ENCODE measurements at places on chromosomes 3 and 15. TPM values are rescaled to one million over a fixed set of nuclear protein-coding genes. Genes with fewer than 3 reads are reported as not detected.

Gene MESP2
- total RNA-seq = not detected

Gene C2CD4A
- total RNA-seq = not detected

Gene ANAPC13
- 50.6 TPM for total RNA-seq

Gene UBE2E2
- 58.0 TPM for total RNA-seq

Gene STAB1
- not detected for total RNA-seq

Gene DLG1
- 95.6 TPM for total RNA-seq

Gene PROK2
- total RNA-seq = not detected

Gene GOLGA6D
- total RNA-seq = not detected

Gene ZDHHC23
- total RNA-seq = 51.9 TPM

Gene LSAMP
- total RNA-seq = 0.76 TPM

Gene CHMP2B
- total RNA-seq = 31.5 TPM

Gene ADGRG7
- not detected for total RNA-seq

DNA sequence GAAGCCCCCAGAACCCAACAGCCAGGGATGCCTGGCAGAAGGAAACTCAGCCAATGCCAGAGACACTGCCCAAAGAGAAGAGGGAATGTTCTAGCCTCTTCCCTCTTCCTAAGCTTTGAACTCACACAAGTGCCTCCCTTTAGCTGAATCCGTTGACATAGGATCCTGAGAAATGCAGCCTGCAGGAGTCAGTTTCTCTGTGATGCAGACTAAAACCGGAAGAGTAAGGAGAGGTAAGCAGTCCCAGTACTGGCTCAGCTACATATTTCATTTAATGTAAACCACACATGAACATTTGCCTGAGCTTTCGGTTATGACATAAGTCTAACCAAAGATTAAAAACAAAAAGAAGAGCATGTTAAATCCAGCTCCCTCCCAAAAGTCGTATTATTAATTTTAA is 768.7 kb downstream of the TBL1XR1 start:
- no peak for DNase-seq

DNA sequence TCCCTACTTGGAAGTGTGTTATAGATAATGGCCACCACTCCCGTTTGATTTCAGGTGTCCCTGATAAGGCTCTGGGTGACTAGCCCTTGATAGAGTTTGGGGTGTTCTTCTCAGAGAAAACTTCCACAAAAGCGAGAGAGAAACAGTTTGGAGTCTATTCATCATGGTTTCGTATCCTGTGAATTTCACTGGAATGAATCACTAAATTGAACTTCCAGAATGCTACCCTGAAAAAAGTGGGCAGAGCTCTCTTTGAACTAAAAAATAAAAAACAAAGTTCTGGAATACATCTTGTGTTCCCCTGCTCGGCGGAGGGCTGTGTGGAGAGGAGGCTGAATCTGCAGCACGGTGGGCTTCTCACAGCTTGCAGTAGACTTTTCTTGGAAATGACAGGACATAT is 52.8 kb upstream of the FAM98B start:
- DNase-seq = no peak

- DNase-seq = no peak
Observed at GRCh38 chr3:131960324-131960723, 74.5 kb downstream of the CPNE4 start.

- no peak for DNase-seq
Observed at GRCh38 chr15:34233614-34234013, 8.8 kb downstream of the EMC4 start.

DNA sequence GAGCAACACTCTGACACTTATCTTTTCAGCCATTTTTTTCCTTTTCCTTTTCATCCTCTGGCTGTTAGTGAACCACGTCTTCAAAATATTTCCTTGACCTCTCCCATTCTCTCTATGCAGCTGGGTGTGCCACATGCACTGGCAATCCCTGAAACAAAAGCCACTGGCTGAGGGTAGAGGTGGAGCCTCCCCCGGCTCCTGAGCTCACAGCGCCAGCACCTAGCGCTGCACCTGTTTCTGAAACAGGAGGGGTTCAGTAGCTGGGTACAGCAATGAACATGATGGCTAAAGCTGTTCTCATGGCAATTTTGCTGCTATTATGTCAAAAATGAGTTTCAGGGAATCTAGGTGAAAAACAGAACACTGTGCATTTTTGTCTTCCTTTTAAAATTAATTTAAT is 314.7 kb upstream of the ATP10A start:
- no peak for DNase-seq

DNA sequence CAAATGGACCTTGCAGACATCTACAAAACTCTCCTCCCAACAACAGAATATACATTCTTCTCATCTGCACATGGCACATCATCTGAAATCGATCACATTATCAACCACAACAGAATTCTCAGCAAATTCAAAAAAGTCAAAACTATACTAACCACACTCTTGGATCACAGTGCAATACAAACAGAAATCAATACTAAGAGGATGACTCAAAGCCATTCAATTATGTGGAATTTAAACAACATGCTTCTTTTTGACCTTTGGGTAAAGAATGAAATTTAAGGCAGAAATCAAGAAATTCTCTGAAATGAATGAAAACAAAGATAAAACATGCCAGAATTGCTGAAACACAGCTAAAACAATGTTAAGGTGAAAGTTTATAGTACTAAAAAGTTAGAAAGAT is 358.1 kb downstream of the NSUN3 start:
- DNase-seq = no peak

DNA sequence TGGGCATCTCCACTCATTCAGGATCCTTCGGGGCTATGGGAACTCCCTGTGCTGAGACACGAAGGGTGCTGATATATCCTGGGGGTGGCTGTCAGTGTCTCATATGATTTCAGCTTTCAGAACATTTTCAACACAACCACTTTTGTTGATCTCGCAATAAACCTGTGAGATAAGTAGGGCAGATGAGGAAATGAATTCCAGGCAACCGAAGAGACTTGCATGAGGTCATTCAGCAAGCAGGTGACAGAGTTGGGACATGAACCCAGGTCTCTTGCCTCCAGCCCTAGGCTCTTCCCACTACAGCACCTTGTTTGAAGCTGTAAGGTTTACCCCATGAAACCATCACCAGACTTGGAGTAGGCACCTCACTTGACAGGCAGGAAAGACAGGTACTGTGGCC is 16.6 kb downstream of the DUOX1 start:
- DNase-seq = no peak

DNA sequence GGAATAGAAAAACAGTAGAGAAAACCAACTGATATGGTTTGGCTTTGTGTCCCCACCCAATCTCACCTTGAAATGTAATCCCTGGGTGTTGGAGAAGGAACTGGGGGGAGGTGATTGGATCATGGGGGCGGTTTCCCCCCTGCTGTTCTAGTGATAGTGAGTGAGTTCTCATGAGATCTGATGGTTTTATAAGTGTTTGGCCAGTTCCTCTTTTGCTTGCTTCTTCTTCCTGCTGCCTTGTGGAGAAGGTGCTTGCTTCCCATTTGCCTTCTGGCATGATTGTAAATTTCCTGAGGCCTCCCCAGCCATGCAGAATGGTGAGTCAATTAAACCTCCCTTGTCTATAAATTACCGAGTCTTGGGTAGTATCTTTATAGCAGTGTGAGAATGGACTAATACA is 48.4 kb downstream of the EOMES start:
- no peak for DNase-seq

DNA sequence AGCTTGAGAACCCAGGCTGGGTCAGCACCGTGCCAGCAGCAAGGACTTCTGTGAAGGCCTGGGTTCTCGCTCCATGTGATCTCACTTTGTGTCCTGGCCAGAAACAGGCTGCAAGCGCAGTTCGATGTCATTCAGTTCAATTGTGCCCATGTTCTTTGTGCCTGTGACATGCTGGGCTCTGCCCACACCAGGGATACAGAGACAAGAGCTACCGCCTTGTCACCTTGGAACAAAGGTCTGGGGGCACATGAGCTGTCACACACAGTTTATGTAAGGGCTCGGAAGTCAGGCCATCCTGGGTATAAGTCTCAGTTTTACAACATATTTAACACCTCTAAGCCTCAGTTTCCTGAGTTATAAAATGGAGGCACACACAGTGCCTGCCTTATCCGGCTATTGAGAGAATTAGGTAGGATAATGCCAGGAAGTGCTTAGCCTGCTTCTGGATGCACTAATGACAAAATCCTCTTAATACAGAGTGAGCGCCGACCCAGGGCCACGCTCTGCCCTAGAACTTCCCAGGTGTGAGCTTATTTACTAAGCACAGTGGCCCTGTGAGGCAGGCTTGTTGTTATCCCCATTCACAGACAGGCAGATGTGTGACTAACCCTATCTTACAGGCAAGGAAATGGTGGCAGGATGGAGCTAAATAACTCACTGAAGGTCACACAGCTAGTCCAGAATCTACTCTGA is 50.4 kb upstream of the LIMD1 start:
- DNase-seq = no peak

DNA sequence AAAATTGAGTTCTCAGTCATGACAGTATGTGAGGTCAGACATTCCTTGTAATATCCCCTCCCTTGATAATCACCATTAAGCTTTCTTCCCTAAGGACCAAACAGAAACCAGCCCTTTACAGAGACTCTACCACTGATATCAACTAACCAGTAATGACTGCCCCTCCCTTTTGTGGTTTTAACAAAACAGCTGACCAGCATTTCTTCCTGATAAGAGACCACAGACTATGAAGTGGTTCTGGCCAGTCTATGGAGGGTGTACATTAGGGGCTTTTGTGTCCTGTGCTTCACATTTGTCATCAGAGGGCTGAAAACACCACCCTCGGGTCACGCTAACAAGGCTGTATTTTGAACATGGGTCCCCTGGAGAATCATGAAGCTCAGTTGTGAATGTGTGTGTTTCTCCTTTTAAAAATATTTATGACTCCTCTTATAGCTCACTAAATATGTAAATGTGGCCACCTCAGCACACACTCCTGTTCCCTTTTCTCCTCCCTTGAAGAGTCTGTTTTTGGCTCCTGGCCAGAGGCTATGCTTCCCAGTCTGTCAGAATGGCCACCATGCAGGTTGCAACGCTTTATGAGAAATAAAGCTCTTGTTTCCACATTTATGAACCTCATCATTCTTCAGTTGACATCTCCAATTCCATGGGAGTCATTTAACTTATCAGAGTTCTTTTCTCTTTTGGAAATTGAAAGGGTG is 239.3 kb downstream of the CPNE4 start:
- no peak for DNase-seq

GRCh38 chr3:4928277-4928789 is 50.9 kb upstream of the BHLHE40 start:
- DNase-seq = no peak

- no peak for DNase-seq
Observed at GRCh38 chr3:19392150-19392549, 243.8 kb downstream of the KCNH8 start.

- no peak for DNase-seq
Observed at GRCh38 chr3:100516838-100517237, 24.4 kb downstream of the TMEM45A start.

DNA sequence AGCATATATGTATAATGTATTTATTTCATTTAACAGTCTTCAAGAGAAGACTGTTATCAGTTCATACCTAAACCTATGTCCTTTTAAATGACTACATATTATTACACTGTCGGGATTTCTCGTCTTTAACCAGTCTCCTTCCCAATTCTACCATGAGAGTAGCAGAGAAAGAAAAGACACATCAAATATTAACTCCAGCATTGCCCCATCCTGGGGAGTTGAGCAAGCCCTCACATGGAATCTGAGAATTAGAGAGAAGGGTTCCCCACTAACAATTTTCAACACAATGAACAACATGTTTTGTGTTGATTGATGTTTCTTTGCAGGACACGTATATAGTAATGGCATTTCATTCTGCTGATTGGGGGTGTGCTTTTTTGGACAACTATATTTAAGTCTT is 257.4 kb downstream of the ADAMTSL3 start:
- no peak for DNase-seq

GRCh38 chr15:90191344-90191687 is 9.8 kb upstream of the SEMA4B start:
- DNase-seq = no peak

- DNase-seq = no peak
Observed at GRCh38 chr3:197889204-197889930, 60.6 kb upstream of the RPL35A start.

- DNase-seq = no peak
Observed at GRCh38 chr3:15342246-15342645, 9.9 kb upstream of the SH3BP5 start.

DNA sequence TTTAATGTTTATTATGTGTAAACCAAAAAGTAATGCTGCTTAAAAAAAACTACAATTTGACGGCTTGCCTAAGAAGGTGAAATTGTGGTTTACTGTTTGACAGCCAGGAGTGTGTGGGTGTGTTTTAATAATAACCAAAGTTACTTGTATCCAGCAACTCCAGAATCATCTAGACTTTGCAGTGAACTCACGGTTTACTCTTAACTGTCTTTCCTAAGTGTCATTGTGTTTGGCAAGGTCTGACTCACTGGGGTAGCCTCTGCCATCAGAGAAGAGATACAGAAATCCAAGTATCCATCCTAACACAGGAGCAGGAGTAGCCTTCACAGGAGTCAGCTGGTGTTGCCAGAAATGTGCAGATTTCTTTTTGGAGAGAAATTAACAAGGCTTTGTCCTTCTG is 151.1 kb downstream of the CTNNB1 start:
- no peak for DNase-seq

DNA sequence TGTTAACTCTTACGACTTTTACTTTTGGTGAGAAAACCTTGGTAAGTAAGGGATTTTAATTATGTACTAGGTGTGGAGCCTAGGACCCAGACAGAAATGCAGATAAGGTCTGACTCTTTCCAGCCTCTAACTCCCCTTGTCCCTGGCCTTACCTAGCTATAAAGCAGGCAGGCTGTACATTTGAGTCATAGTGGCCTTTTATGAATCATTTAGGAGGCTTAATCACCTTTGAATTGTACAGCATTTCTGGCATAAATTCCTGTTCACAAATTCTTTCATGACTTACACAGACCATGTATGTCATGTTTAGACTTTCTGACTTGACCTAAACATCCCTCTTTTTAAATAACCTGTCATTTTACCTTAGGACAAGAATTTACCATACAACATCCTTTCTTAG is 47.4 kb downstream of the CHCHD4 start:
- no peak for DNase-seq

- no peak for DNase-seq
Observed at GRCh38 chr3:50811893-50812292, 137.2 kb downstream of the DOCK3 start.

DNA sequence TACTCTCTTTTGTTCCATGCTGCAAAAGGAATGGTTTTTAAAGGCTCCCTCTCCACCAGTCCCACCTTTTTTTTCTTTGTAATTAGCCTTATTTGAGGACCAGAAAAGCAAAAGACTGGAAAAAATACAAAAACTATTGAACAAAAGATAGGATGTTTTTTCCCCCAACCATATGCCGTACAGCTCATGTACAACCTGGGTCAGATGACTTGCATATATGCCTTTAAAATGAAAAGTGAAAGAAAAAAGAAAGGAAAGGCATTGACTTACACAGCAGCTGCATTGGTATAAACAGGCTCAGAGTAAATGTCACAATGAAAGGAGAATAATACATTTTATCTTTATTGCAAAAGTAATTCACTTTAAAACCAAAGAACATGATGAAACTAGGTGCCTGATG is 69.5 kb upstream of the CMC1 start:
- DNase-seq = no peak

GRCh38 chr3:46372492-46373359 is 2.0 kb downstream of the CCR5 start:
- DNase-seq = peak; percentile 14

- no peak for DNase-seq
Observed at GRCh38 chr3:22979581-22979980, 223.5 kb upstream of the UBE2E2 start.

- no peak for DNase-seq
Observed at GRCh38 chr3:16103472-16103871, 71.0 kb upstream of the GALNT15 start.

All from OCI-LY7 (cell line).